Effector CD4-positive, alpha-beta T cell (primary cell): ENCODE measurements at places on chromosomes 6 and 20.

- DNase-seq: no peak
These were observed 2.1 kb downstream of the APOBEC2 start for GRCh38 chr6:41055149-41055548.

GRCh38 chr20:4604580-4604979, 117.1 kb upstream of the PRND start:
- no peak for DNase-seq

DNA sequence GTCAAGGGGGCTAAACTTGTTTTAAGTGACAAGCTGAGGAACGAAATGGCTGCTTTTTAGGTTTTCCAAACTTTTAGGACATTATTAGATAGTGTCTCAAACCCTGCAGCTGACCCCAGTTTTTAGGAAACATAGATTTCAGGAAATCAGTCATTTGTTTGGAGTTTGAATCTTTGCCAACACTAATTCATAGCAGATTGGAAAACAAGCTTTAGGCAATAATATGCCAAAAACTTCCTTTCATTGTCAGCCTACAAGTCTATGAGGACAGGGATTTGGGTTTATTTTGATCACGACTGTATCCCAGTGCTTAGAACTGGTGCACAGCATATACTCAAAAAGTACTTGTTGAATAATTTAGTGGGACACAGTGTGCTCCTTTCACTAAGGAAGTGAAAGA, 123.2 kb downstream of the TINAG start:
- DNase-seq: no peak

- no peak for DNase-seq
These were observed 345.3 kb downstream of the CDKAL1 start for GRCh38 chr6:20879526-20879925.

DNA sequence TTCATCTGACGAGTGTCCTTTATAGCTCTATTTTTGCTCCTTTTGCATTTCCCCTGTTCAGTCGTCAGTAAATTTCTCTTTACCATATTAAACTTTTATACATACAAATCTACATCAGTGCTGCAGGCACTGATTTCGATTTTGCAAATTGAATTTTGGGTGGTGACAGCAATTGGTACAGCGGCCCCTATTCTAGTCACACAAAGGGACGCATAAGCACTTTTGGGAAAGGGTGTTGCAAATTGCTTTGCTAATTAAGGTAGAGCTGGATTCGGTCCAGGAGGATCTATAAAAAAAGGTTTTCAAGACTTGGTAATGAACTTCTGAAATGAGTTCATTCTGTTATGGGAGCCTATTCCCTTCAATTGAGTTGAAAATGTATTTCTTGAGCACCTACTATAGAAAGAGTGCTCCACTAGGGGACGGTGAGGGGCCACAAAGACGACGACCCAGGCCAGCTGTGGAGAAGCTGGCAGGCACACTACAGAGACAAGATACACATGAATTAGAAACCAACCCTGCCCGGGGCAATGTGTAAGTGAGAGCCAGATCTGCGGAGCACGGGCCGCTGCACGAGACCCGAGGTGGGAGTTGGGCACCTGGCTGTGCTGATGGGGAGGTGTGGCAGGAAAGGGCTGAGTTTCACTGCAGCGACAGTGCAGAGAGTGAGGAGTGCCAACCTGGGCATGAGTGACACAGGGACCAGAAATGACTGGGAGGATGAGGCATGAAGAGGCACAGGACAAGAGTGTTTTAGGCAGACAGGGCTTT, 5.4 kb downstream of the UQCC2 start:
- DNase-seq: no peak

DNA sequence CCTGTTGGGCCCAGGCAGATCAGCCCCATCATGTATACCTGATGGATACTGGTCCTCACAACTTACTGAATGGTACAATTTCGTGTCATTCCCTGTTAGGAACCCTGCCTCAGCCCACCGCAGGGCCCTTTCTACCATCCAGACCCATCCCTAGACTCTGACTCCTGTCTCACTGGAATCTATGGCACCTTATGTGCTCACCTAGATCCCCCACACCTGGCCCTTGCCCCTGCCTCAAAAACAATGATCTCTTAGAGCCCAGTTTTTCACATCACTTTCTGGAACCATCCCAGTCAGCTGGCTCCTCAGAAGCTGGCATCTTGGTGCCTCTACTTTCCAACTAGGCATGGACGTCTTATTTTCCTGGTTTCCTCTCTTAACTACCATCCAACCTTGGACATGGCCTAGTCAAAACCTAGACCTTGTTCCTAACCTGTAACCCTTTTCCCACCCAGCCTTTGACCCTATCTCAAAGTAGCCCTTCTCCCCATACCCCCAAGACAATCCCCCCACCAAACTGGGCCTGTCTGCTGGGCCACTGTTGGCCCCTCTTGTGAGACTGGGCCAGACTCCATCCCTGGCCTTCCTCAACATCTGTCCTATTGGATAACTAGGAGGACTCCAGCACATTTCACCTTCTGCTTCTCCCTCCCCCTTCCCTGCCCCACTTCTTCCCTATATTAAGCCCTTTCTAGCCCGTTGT, 981 bp downstream of the HM13 start:
- DNase-seq: no peak

GRCh38 chr6:160457823-160458222, 109.6 kb downstream of the SLC22A3 start:
- no peak for DNase-seq

DNA sequence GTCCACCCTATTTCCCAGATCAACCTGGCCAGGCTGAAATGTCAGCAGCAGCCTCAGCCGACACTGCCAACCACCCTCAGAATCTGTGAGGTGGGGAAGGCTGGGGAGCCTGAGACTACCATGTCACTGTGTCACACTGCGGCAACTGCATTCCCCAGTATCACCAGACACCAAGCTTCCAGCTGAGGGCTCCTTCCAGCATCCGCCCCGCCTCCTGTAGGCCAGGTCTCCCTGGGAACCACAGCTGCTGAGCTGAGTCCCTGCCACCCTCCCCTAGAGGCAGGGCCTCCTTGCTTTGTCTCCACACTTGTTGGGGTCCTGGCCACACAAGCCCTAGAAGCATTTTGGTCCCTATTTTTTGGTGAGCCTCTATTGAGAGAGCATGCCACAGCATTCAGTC, 115.7 kb downstream of the UNC5CL start:
- DNase-seq: no peak

GRCh38 chr6:168441434-168442391, 729 bp downstream of the SMOC2 start:
- no peak for DNase-seq

DNA sequence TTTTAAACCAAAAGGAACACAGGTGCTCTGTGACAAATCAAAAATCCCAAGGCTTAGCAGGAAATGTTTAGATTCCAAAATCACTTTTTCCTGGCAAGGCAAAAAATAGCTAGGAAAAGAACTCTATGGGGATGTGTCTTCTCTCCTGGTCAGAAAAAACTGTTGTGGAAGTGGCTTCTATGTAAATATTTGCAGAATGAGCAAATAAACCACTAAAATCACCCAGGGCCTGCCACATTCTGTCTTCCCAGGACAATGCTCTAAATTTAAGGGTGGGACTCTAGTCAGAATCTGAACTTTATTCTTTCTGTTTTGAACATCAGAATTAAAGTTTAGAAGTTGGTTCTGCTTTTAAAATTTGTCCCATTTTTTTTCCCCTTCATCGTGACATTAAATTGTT, 29.3 kb downstream of the GCM1 start:
- no peak for DNase-seq
